Stimulated activated CD4-positive, alpha-beta T cell treated with anti-CD3 and anti-CD28 coated beads, TNF-alpha, amount 100 ng/mL, for 1 hour (primary cell): ENCODE measurements at places on chromosomes 16 and 17.
A peak's percentile ranks its signal among the peaks of the same experiment; 100 is the strongest.

DNA sequence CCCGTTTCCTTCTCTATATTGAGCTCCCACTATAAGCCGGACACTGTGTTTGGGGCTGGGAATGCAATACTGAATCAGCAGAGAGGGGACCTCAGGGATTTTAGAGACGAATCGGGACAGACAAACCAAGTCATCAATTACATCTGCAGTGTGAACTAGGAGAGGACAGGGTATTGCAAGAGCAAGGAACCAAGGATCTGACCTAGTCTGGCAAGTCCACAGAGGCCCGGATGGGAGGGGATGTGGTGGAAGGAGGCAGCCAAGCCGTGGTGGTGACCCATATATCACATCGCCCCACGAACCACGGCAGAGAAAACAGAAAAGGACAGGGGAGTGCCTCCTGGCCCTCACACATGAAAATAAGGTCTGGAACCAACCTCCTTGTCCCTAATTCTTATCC lies 28.1 kb upstream of the NXPH3 start:
- DNase-seq: no peak

DNA sequence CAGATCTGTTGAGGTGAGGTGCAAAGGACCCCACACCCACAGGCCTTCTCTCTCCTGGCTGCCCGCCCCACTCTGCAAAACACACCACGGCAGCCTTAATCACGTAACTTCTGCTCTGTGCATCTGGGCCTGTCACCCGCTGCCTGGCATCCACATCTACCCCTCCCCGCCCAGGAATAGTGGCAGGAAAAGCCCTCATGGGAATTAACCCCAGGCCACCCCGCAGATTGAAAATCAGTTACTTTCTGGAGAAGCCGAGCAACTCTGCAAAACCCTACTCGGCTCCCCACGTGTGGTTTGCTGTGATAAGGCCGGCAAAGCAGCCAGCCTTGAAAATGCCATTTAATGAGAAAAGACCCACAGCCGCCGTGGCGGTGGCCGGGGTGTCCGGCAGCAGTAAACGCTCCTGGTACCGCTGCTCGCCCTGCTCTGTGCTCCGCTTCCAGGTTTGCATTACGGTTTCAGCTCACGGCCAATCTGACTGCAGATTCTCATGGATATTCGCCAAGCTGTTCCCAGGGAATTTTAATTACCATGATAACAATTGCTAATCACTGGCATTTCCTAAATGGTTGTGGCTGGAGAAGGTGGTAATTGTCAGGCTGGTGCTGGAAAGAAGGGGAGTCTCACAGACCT lies 78.0 kb upstream of the DOC2B start:
- no peak for DNase-seq

GRCh38 chr16:2874032-2874911 lies 8.7 kb upstream of the FLYWCH2 start:
- DNase-seq: no peak

DNA sequence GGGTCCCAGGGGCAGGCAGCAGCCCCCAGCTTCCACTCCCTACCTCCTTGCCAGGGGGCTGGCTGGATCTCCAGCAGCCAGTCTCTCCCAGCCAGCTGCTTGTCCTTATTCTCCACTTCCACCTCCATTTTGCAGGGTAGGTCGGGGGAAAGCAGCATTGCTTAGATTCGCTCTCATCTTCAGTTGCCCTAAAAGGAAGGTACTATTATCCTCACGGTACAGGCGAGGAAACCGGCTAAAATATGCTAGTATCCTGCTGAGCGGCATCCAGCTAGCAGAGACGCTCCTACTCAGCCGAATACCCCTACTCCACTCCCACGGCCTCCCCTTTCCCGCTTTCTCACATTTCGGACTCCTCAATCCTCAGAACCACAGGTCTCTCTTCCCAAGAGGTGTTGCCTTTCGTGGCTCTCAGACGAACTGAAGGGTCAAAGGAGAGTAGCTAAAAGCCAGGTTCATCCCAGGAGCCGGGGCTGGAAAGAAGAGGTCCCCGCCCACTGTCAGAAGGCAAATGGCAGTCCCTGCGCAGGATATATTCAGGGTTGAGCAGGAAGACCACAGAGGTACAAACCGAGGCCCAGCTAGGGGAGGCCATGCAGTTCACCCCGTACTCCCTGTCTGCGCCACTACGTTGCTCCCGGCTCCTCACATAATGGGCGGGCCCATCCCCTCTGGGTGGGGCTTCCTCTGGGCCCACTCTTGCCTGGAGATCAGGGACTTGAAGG lies 1.7 kb upstream of the RAB11FIP4 start:
- DNase-seq: no peak

DNA sequence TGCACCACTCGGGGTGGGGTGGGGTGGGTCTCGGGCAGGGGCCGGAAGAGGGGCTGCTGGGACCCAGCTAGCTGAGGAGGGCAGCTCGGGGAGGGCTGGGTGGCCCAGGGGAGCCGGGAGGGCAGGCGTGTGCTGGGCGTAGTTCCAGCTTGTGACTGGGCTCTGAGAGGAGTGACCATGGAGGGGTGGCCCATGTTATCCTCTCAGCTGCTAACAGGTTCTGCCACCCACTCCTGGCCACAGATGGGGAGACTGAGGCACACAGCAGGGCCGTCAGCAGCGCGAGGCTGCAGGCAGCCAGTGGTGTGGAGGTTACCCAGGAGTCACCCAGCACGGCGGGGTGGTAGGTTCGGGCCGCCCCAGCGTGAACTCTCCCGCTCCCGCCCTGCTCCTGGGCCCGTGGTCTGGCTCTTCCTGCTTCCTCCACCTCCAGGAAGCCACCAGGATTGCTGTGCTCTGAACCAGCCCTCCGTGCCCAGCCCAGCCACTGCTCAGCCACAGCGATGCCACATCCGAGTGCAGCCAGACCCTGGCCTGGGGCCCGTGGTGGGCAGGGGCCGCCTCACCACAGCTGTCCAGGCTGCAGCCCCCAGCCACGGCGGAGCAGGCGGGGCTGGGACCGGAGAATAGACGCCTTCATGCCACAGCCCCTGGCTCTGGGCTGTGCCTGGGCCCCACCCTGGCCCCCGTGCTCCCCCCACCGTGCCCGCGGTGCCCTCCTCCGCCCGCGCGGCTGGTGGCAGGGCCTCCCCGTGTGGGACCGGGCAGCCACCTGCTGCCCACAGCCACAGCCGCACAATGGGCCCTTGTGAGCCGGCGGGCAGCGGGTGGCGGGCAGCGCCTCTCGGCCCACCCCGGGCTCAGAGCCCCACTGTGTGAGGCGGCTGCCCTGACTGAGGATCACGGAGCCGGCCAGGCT lies 26.3 kb upstream of the SSTR5 start:
- no peak for DNase-seq

- no peak for DNase-seq
Observed at GRCh38 chr17:73760439-73760758, 116.2 kb upstream of the SDK2 start.

GRCh38 chr17:65677932-65678331 lies 116.5 kb upstream of the AXIN2 start:
- DNase-seq: no peak

GRCh38 chr17:30148376-30148775 lies 31.8 kb downstream of the NSRP1 start:
- no peak for DNase-seq

DNA sequence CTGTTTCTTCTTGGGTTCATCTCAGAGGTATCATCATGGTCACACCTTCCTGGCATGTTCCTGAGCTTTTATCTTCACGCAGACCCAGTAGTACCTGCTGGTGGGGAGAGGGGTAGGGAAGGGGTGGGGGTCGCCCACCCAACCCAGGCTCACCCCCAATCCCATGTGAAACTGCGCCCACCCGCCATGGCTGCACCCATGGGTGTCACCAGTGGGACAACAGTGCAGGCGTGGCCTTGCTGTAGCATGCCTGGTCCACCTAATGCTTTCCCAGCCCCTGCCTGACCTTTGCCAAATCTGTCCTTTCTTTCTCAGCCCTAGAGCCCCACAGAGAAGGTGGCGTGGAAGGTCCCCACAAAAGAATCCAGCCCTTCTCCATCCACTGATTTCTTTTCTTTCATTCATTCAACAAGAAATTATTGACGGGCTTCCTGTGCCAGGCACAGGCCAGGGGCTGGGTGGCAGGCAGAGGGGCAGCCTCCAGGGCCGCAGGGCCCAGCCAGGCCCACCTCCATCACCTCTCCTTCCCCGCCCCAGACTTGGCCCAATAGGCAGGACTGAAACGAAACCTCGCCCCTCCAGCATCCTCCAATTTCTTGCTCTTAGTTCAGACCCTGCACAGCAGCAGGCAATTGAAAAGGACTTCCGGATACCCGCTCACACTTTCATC lies 79.1 kb upstream of the TNRC6C start:
- DNase-seq: no peak

- no peak for DNase-seq
Observed at GRCh38 chr16:30736995-30737793, 11.0 kb upstream of the PHKG2 start.

DNA sequence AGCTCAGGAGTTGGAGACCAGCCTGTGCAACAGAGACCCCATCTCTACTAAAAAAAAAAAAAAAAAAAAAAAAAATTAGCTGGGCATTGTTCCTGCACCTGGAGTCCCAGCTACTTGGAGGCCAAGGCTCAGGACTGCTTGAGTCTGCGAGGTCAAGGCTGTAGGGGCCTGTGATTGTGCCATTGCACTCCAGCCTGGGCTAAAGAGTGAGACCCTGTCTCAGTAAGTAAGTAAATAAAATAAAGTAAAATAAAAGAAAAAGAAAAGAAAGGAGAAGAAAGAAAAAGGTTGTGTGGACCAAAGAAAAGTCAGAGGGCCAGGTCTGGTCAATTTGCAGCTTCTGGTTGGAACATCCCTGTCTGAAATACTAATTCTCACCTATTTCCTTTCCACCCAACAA lies 18.4 kb downstream of the MT1X start:
- no peak for DNase-seq

DNA sequence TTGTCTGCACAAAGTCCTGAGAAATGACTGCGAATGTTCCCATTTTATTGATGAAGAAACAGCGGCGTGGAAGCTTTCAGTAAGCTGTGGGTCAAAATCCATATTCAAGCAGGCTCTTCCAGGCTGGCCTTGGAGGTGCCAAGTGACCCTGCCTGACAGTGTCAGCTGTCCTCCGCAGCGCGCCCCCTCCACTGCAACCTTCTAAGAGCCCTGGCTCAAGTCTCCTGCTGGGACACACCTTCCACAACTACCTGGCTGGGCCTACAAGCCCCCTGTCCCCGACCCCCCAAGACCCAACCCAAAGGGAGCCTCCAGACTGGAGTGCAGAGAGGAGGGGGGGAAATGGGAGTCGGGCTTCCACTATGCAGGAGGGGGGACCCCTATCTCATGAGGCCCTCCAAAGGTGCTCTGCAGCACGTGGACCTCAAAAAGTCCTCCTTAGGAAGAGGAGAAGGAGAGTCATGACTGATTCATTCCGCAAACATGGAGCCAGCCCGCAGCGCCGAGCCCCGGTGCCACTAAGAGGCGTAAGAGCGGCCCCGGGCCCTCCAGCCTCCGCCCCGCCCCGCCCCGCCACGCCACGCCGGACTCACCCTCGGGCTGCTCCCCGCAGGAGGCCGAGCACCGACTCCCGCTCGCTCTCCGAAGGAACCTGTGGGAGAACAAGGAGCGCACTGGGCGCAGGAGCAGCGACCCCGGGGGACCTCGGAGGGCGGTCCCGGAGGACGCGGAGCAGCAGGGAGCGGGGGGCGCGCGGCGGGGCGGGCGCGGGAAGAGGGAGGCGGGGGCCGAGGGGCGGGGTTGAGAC lies 574 bp downstream of the MPP3 start:
- DNase-seq: no peak

- peak; percentile 65 for DNase-seq
Observed at GRCh38 chr17:45149037-45149668, 878 bp downstream of the HEXIM1 start.

DNA sequence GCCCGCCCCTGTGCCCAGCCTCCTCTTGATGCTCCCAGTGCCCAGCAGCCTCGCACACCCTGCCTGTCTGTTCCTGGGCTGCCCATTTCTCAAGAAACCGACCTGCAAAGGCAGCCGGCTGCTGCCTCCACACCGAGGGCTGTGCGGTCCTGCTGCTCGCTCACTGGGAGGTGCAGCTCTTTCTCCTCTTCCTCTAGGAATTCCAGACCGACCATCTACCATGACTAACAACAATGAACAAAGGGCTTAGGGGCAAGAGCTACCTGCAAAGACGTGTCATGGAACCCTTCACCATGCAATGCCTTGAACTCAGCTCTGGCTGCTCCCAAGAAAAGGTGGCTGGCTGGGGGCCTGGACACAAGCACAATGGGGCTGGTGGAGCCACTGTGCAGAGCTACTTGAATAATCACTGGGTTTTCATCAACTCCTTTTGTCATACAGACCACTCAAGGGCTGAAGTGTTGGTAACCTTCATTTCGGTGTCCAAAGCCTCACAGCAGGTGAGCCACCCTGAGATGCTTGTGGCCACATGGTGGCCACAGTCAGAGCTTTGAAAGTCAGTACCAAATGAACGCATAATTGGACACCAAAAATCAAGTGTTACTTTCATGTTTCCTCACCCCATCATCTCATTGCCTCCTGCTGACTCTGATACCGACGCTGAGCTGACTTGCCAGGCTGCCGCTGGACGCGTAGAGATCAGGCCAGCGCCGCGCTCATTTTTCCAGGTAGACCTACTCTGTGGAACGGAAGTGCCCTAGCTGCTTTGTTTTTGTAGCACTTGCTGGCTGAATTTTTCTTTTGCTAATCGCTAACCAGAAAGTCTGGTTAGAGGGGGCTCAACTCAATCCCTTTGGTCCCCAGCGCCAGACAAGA lies 19.8 kb downstream of the CYB561 start:
- DNase-seq: no peak

DNA sequence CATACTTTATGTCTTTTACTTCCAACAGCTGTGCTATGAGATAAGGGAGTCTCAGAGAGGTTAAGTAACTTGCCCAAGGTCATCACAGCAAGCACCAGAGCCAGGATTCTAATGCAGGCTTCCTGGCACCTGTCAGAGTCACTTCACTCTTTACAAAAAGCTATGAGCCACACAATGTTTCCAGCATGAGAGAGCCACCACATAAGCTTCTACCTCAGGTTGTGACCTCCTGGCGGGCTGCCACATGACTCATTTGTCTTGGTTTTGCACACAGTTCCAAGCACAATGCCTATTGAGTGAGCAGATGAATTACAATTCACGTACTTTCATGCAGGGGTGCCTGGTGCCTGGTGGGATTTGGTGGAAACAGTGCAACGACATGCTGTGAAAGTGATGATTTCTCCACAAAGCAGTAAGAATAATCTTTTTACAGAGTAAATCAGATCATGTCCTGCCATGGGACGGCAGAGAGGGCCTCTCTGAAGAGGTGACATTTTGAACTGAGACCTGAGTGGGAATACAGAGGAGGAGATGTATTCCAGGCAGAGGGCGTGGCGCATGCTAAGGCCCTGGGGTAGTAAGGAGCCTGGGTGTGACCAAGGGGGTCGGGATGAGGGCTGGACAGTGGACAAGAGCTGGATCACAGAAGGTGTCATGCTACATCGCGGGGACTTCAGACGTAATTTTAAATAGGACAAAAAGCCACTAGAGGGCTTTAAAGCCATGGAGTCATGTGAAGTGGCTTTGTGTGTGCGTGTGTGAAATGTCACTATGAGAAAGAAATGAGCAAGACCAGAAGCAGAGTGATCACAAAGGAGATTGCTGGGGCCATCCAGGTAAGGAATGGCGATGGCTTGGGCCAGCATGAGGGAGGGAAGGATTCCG lies 53.4 kb downstream of the CACNG3 start:
- DNase-seq: no peak

DNA sequence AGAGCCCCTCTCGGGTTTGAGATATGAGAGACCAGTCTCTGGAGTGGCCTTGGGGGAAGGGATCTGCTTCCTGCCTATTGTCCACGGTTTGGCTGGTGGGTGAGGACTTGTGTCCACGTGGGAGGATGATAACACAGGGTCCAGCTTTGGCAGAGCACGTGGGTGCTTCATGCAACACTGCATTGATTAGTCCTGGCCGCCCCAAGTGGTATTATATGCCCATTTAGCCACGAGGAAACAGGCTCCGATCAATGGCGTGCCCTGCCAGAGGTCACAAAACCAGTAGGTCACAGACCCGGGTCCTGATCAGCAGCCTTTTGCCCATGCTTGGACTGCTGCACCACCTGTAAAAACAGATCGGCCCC lies 141.6 kb downstream of the RGS9 start:
- DNase-seq: no peak
